ENCODE measurements at places on chromosomes 7 and 10. TPM values are rescaled to one million over a fixed set of nuclear protein-coding genes. Genes with fewer than 3 reads are reported as not detected.

- DNase-seq = peak; percentile 97
Measured at GRCh38 chr7:139771001-139771956, 6.5 kb downstream of the HIPK2 start.

DNA sequence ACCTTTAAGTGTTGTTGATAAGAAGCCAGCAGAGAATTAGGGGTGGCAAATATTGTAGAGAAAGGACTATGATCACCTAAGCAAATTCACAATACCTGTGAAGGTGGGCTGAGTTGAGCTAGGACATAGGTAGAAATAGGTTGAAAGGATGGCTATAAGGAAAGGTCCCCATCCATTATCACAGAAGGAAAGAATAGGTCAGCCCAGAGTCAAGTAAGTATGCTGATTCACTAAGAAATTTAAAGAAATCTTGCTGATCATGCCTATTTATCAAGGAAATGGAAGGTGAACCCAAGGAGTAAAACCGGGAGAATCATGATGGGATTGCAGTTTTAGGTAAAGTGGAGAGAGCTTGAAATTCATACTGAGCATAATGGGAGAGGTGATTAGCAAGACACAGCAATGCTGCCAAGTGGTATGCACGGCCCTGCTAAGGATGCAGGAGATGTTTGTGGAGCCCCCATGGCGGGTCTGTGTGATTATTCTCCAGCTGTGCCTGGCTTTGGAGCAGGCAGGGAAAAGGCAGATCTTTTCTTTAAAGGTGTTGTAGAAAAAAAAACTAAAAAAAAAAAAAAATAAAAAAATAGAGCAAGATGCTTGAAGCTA, 399.4 kb downstream of the PLXDC2 start:
- no peak for DNase-seq

GRCh38 chr10:129960481-129961156, 3.5 kb downstream of the EBF3 start:
- DNase-seq = no peak

DNA sequence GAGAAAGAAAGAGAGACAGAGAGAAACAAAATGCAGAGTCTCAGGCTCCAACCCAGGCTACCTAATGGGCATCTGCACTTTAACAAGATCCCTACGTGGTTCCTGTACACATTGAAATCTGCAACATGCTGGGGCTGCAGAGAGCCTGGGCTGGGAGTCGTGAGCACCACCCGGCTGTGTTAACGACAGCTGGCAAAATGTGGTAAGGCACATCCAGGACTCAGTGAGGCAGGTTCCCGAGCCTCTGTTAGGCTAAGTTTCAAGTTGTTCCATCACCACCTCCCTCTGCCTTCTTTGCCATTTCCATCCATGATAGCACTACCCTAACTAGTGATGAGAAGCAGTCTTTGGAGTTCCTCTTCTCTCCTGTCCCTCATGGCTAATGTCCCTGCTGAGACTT, 1.4 kb downstream of the AKR1B10 start:
- DNase-seq = no peak

DNA sequence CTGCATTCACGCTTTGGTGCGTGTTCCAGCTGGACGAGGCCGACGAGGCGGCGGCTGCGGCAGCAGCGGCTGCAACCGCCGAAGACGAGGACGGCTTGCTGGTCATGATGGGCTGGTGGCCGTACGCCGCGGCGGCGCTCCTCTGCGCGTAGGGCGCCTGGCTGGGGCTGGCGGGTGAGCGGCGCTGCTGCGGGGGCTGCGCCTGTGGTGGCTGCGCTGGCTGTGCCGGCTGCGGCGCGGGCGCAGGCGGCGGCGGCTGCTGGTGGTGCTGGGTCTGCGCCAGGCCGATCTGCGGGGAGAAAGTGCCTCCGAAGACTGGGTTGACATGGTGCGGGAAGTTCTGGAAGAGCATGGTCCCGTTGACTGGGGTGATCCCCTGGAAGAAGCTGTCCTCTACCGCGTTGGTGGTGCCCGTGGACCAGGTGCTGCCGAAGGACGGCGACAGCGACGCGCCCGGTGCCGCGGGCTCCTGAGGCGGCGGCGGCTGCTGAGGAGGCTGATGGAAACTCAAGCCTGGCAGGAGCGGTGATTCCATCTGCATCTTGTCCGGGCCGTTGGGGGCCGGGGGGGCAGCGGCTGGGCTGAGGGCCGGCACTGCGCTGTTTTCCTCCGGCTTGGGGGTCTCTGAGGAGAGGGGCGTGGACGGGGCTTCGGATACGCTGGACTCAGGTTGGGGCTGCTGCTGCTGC, 51.1 kb downstream of the CPEB3 start:
- DNase-seq = no peak

GRCh38 chr10:79246209-79246581, 101.1 kb upstream of the PPIF start:
- DNase-seq = no peak

GRCh38 chr7:68833422-68833821, 764.9 kb upstream of the AUTS2 start:
- DNase-seq = no peak

DNA sequence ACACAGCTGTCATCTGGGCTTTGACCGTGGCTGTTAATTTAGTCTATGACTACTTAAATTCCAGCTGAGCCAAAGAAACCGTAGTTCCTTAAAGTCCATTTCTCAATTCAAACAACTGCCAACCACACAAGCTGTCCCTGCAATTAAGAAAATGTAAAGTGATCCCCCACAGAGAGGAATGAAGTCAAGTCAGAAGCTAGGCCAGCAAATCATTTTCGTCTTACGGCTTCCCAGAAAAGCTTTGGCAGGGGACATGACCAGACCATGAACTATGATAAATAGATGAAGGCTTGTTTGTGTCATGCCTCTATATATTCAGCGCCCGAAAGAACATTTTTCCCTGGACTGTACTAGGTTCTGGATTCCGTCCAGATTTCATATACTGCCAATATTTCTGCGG, 54.6 kb downstream of the HACD1 start:
- DNase-seq = peak; percentile 3

DNA sequence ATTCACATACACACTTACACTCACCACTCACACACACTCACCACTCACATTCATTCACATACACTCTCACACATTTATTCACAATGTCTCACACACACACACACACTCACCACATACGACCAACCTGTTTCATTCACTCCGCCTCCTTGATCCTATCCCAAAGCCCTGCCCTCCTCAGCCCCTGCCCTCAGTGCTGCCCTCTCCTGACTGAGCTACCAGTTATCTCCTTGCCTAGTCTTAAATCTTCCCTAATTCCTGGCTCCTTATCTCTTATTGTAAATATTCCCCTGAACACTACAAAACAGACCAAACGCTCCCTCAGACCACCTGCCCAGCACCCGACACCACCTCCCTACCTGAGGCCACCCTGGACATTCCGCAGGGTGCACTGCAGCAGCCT, 26.1 kb upstream of the C10orf120 start:
- no peak for DNase-seq

FAM25G gene
- total RNA-seq = 1.4 TPM

FAM24B gene
- total RNA-seq = 7.9 TPM

OPALIN gene
- not detected for total RNA-seq

IFIT1B gene
- total RNA-seq = not detected

MMD2 gene
- not detected for total RNA-seq

Measured in bronchial epithelial cell (primary cell).